Neural crest cell (in vitro differentiated cells): ENCODE measurements at places on chromosomes 3 and 15.
A peak's percentile ranks its signal among the peaks of the same experiment; 100 is the strongest.

DNA sequence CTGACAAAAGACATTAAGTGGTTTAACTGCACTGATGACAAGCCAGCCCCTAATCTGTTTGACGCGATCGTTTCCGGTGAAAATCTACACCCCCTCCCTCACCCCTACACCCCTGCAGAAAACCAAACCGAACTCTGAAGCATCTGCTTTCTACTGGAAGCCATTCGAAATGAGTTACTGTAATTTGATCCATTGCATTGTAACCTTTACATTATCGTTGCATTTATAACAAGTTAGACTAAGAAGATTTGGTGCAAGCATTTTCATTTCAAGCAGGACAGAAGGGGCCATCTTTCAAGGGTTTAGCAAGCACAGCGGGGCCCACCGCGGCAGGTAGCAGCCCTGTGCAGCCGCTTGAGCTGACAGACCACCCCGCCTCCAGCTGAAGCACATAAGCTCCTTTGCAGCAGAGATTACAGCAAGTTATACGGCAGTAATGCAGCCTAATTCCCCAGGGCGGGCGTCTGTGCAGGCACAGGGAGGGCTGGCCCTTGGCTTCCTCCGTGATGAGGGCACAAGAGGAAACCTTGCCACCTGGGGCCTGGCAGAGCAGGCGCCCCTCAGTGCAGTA lies 79.3 kb downstream of the CHSY1 start:
- no peak for DNase-seq

DNA sequence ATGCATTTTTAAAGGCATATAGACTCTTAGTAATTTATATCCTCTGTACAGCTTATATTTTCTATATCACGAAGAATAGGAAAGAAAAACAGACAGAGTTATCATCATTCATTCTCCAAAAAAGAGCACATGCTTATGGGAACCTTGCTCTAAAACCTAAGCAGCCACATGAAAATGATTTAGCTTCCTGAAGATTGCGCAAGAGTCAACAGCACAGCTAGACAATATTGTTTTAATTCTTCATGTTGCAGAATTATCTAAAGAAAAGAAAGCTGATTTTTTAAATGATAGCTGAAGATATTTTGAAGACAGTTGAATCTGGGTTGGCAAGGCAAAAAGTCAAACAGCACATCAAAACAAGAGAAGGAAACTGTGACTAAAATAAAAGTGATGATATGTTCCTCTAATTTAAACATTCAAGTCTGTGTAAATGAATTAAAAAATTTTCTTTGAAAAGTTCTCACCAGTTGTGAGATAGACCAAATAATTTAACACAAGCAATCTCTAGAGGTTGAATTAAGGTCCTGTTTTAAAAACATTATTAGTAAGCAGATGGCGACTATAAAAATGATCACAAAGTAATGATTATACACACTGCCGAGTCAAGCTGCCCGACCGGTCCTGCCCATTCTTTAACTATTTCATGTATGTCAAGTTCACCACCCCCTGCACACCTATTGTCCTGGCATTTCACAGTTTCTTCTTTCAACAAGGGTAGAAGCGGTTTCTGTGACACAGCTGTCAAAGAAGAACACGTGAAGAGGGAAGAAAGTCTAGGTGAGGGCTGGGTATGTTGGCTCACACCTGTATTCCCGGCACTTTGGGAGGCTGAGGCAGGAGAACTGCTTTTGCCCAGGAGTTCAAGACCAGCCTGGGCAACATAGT lies 74.2 kb upstream of the BHLHE40 start:
- no peak for DNase-seq

DNA sequence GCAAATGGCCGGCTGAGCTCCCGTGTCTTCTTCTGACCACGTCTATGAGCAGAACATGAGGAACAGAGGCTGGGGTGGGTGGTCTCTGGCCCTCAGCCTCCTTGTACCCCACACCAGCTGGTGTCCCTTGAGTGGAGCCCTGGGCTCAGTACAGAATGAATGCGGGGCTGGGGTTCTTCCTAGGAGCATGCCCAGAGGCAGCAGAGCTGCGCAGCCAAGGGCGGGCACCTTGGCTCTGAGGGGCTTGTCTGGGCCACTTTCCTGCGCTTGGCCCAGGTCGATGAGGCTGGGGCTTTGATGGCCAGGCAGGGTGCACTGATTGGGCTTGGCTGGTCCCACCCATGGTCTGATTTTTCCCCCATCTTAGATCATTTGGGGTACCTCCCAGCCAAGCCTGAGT lies 6.4 kb downstream of the SCN5A start:
- DNase-seq, result no peak

DNA sequence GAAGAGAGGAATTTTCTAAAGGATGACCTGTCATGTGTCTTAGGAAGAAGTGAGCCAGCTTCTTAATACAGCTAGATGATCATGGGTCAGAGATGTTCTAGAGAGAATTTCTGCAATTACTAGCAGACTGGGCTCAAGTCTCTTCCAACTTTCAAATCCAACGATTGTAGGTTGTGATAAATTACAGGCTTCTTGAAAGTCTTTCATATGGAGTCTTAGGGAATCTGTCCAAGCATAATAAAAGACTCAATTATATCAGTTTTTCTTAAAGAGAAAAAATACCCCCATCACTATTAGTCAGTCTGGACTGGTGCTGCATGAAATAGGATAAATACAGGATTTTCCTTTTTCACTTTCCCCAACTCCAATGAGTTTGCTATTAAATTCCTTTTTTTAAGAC lies 59.1 kb downstream of the DRD3 start:
- no peak for DNase-seq

- no peak for DNase-seq
These were observed 106.8 kb downstream of the IGF1R start for GRCh38 chr15:98755138-98755537.

DNA sequence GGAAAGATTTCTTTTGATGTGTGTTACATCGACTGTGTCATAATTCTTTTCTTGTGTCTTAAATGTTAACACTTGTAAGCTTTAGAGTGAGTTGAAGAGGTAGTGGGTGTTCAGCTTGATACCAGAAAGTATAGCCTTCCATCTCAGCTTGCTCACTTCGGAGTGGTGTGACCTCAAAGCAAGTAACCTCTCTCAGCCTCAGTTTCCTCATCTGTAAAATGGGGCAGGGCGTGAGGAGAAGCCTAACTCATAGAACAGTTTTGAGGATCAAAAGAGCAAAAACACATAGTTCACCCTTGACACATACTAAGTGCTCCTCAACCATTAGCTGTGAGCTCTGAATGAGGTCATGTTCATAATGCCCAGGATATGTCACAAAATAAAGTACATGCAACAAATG lies 434.8 kb upstream of the PROK2 start:
- no peak for DNase-seq

DNA sequence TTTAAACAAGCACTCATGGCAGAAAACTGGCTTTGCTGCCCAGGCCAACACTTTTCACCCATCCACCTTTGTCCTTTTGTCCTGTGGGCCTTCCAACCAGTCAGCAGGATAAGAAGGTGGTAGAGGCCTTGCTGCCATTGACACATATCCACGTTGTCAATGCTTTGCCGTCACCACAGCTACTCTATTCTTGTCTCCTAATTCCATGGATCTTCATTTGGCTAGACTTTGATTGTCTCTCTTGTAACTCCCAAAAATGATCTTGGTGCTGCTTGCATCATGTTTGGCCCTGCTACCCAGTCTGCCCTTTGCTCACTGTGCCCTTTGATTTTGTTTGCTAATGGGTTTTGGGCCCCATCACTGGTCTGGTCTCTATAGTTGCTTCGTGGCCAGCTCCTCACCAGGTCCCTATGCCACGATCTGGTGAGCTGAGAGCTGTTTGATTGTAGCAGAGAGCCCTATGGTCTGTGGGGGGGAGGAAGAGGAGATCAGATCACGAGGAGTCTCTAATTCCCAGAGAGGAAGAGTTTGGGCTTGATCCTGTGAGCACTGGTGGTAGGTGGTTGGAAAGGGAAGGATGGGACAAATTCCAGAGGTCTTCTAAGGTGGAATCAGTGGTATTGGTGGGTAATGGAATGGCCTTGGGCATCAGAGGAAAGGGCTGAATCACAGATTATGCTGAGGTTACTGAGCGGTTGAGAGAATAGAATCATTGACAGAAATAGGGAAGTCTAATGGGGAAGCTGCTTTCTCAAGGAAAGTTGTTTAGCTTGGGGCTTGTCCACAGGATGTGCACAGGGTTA lies 40.3 kb downstream of the ABHD2 start:
- no peak for DNase-seq

DNA sequence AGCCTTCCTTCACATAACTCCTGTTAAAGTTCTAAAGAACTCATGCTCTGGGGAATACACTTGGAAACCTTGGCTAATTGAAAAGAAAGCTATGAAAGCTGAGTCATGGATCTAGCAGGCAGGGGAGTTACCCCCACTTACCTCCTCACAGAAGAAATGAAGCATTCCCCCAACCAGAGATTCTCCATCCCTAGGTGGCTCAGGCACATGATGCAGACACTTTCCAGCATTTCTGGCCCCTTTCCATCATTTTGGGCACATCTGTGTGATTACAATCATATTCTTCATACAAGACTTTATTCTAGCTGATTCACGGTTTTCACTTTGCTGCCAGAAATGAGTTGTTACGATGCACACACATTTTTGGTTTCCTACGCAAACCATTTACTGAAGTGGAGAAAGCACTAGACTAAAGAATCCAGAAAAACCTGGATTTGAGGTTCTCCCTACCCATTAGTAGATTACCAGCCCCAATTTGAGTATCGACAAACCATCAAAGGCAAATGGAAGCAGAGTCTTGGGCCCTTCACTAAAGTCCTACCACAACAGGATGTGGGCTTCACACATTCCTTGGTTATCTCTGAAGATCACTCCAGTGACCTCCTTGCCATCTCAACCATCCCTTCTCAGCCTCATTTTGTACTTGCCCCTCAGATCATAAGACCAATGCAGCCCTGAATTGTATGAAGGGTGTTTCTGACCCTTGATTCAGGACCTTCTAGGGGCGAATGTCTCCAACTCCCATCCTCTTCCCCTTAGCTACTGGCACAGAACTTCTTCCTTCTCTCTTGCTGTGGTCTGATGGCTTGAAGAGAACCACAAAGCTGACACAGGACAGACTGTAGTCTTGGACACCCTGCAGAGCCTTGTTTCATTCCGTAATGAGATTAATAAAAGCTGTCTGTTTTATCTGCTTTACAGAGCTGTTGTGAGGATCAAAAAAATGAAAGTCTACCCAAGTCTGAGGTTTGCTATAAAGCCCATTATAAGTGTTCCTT lies 42.5 kb upstream of the SNRK start:
- DNase-seq, result no peak

DNA sequence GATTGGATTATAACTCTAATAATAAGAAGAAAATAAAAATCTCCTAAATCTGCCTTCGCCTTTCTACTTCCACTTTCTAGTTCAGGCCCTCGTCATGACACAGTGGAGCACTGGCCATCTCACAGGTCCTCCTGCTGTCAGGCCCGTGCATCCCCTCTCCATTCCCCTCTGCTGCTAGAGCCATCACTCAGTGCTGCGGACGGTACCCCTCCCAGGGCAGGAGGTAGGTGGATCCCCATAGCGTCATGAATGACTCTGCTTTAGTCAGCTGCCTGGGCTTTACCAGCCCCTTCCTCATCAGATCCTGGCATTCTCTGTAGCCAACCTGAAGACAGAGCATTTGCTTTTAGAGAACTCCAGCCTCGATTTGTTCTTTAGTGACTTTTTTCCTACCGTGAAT lies 12.0 kb upstream of the PPP1R2 start:
- no peak for DNase-seq

- DNase-seq, result peak; percentile 8
These were observed 17.2 kb downstream of the TNFAIP8L3 start for GRCh38 chr15:51077221-51078153.

- no peak for DNase-seq
These were observed 258.5 kb downstream of the PTPRG start for GRCh38 chr3:61819861-61820260.
